ENCODE measurements at places on chromosomes 7 and 10.

GRCh38 chr7:2710901-2711551 lies 23.0 kb downstream of the AMZ1 start:
- no peak for DNase-seq

GRCh38 chr7:108480311-108480710 lies 24.1 kb upstream of the NRCAM start:
- no peak for DNase-seq

GRCh38 chr7:49624611-49625010 lies 148.8 kb upstream of the VWC2 start:
- no peak for DNase-seq

DNA sequence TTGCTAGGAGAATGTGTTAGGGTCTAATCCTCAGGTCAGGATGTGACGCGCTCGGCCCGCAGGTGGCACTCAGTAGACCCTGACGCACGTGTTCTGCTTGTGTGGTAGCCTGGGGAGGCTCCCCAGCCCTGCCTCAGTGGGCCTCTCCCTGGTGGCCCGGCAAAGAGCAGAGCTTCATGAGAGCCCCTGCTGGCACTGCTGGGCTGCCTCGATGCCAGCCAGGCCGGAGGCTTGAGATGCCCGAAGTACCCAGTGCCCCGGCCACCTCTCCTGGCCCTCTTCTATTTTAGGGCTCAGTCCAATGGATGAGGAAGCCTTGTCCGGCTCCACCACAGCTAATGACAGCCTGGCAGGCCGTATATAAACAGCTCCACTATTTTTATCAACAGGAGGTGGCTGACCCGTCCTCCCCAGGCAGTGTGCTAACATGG lies 42.0 kb downstream of the PRF1 start:
- DNase-seq = no peak

DNA sequence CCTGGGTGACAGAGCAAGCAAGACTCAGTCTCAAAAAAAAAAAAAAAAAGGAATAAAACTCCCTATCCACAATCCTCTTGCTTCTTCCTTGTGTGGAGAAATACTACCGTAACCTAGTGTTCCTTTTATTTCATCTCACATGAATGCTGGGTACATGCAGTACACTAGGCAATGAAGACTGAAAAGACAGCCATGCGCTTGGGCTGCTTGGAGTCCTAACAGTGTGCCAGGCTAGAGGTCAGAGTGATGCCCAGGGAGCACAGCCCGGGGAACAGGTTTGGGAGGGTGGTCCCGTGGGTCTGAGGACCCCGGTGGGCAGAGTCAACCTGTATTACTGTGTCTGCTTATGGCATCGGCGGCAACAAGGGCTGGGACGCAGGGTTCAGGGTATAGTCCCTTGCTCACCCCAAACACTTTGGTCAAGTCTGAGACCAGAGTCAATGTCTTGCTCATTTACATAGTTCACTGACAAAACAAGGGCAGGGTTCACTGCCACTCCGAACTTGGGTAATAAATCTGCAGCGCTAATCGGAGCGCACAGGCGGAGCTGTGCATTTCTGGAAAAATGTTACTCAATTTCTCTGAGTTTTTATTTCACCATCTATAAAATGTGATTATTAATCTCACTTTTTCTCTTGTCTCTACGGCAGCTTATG lies 118.0 kb downstream of the CLEC2L start:
- DNase-seq = no peak

DNA sequence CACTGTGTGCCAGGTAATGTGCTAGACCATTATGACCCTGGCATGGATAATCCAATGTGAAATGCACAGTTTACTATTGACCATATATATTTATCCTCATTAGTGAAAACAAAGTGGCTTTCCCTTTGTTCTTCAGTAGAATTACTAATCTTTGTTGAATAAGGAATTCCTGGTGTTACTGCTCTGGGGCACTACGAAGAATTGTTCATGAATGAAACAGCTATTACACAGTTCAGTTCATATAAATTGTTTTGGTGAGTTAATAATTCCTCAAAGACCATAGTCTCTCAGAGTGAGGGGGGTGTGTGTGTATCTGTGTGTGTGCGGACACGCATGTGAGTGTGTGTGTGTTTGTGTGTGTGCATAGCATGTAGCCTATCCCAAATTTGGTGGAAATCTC lies 668.0 kb upstream of the MBL2 start:
- no peak for DNase-seq

- DNase-seq = no peak
Measured at GRCh38 chr7:81195033-81195432, 276.2 kb upstream of the SEMA3C start.

- peak; percentile 47 for DNase-seq
Measured at GRCh38 chr7:98357751-98358161, 43.1 kb downstream of the BAIAP2L1 start.

GRCh38 chr10:86389441-86390193 lies 23.0 kb upstream of the GRID1 start:
- DNase-seq = peak; percentile 56

DNA sequence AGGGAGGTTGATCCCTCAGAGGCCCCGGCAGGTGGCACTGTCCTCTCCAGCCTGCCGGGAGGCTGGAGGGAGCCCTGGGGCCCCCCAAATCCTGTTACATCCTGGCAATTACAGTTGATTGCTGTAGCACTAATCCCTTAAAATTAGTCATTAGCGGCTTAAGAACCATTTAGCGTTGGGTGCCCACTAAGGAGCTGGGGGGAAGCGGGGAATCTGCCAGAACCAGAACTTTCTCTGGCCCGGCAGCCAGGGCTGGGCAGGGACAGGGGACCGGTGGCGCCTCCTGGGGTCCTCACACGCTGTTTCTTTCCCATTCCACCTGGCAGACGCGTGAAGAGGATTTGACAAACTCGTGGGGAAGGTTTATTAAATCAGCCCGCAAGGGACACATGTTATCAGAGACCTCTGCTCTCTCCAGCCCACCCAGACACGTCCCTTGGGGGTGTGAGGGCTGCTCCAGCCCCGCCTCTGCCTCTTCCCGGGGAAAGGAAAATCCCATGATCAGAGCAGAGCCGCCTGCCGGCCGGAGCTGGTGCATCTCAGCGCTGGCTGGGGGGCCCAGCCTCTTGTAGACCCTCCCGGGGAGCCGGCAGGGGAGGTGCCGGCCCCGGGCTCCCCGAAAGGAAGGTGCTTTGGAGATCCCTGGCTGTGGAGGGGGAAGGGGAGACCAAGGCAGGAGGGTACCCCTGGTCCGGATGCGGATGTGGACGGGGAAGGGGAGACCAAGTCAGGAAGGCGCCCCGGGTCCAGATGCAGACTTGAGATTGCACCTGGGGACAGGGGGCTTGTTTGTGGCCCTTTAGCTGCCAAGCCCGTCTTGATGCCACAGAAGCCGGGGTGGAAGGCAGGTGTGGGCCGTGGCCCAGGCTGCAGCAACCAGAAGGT lies 142.7 kb downstream of the ELFN1 start:
- DNase-seq = no peak

DNA sequence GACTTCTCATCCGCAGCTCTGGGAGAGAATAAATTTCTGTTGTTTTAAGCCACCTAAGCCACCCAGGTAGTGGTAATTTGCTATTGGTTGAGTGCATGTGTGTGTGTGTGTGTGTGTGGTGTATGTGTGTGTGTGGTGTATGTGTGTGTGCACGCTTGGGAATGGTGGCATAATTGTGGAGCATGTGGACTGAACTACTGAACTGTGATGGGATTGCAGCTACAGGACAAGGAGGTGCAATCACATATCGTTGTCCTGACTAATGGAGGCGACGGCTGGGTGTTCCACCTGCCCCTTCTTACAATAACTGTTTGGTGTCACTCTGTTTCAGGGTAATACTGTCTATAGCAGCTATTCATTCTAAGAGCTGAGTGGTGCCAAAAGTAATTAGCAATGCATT lies 448.7 kb upstream of the PFKP start:
- no peak for DNase-seq

GRCh38 chr10:100653957-100654781 lies 91.2 kb upstream of the PAX2 start:
- peak; percentile 44 for DNase-seq

DNA sequence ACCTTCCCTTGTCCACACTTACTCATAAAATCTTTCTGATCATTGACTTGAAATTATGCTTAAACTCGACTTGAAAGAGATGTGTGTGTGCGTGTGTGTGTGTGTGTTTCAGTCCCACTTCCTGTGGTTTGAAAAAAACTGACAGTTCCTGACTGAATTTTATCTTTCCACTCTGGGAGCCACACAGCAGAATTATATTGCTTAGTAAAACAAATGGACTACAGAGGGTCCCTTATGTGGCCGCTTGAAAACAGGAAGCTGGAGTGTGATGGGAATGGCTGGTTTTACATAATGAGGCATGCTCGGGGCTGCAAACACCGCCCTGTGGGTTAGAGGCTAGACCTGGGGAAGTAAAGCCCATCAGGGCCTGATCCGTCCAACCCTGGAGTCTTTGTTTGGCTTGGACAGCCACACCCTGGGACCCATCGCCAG lies 54.8 kb downstream of the LYZL1 start:
- DNase-seq = peak; percentile 8

- no peak for DNase-seq
Measured at GRCh38 chr10:22491931-22492615, 146.8 kb downstream of the SPAG6 start.

- no peak for DNase-seq
Measured at GRCh38 chr10:127952575-127952869, 45.6 kb downstream of the PTPRE start.

DNA sequence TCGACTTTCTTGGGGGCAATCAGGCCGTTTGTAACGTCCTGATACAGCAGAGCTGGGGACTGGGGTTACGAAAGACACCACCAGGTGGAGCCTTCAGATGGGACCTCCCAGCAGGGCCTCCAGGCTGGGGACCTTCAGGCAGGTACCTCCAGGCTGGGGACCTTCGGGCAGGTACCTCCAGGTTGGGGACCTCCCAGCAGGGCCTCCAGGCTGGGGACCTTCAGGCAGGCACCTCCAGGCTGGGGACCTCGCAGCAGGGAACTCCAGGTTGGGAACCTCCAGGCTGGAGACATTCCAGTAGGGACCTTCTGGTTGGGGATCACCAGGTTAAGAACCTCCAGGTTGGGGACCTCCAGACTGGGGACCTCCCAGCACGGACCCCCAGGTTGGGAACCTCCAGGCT lies 23.5 kb upstream of the GPR146 start:
- no peak for DNase-seq

DNA sequence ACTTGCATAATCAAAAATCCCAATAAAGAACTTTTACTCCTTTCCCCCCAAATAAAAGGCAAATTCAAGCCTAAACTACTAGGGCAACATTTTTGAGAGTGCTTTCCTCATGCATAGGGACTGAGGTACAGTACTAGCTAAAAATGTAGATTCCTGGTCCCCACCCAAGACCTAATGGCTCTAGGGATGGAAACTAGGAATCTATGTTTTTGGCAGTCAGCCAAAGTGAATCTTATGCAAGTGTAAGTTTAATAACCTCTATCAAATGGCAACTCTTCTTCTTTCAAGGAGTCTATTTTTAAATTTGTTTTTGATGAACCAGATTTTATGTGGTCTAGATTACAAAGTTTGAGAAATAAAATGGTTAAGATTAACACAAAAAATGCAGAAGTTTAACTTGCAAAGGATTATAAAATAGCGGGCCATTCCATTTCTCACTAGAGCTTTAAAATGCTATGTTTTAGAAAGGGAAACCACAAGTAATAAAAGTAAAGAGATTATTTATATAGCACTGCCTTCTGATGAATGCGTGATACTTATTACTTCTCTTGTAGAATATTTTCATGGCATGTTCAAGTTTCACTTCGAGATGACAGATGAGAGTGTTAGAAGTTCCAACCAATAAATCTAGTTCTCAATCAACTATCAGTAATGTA lies 70.4 kb upstream of the MDFIC start:
- DNase-seq = no peak

- DNase-seq = peak; percentile 95
Measured at GRCh38 chr10:34584164-34584563, 230.9 kb downstream of the PARD3 start.

- no peak for DNase-seq
Measured at GRCh38 chr7:29435902-29436301, 127.7 kb upstream of the PRR15 start.

DNA sequence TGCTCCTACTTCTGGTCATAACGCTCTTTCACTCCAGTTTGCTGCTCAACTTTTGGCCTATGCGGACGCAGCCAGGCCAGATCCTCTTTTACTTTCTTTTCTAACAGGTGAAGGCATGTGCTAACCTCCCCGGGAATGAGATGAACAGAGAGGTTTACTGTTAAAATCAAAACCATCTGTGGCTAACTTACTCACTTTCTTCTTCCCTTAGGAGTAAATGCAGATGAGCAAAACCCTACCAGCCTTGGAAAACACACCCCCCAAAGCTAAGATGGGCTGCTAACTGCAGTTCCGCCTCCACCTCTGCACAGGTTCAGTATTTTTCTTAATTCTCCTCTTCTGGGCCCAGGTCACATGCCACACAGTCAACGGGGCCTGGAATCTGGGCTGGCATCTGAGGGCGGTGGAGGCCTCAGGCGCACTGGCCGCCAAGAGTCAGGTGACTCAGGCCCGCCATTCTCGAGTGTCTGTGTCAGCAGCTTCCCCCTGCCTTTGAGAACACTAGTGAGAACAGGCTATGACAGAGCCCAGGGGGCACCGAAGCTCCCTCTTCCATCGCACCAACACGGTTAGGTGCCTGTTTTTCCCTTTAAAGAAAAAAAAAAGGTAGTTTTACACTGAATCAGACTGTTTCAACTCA lies 11.1 kb downstream of the FAM53B start:
- no peak for DNase-seq

- peak; percentile 55 for DNase-seq
Measured at GRCh38 chr7:23530405-23530804, 1.4 kb downstream of the TRA2A start.

- peak; percentile 67 for DNase-seq
Measured at GRCh38 chr10:11573497-11573896, 38.0 kb downstream of the USP6NL start.

- no peak for DNase-seq
Measured at GRCh38 chr7:2792235-2792634, 51.9 kb downstream of the GNA12 start.

DNA sequence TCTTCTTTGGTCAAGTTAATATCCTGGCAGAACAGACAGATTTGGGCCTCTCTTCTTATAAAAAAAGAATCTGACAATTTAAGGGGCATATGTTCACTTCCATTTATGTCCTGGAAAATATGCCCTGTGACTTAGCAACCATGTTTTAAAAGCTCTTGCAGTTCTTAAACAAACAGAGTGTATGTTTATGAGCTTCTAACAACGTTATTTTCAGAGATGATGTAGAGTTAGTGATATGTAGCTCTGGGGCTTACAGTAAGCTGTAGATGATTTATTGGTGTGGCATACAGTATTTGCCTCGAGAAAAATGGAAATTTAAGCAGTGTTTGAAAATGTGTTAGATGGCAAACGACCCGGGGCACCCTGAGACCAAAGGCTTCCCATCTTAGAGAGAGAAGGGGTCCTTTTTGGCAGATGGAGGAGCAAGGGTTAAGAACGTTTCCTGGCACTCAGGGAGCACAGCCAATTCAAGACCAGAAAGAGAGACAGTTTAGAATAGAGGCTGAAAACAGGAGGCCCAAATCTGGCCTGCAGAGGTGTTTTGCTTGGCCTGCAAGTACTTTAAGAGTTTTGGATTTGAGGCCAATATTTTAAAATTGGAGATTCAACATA lies 397.5 kb downstream of the KCNMA1 start:
- DNase-seq = no peak

- peak; percentile 30 for DNase-seq
Measured at GRCh38 chr10:86668297-86669165, at the start of gene LDB3. TSS of gene LDB3 (plus strand) at chr10:86668511. CDS start at chr10:86668692, 181 bp downstream.

GRCh38 chr10:72424561-72424960 lies 69.8 kb upstream of the DNAJB12 start:
- peak; percentile 6 for DNase-seq

- DNase-seq = no peak
Measured at GRCh38 chr10:71077143-71077581, 135.2 kb upstream of the UNC5B start.

- DNase-seq = no peak
Measured at GRCh38 chr7:55558962-55559920, 13.1 kb downstream of the VOPP1 start.

GRCh38 chr7:45511721-45512597 lies 62.2 kb upstream of the ADCY1 start:
- no peak for DNase-seq

Measured in fibroblast of pulmonary artery (primary cell).